ENCODE measurements at places on chromosomes 2 and 18. TPM values are rescaled to one million over a fixed set of nuclear protein-coding genes. Genes with fewer than 3 reads are reported as not detected.

The ZNF396 gene
- total RNA-seq, result 0.06 TPM

The TWIST2 gene
- total RNA-seq, result not detected

The CFC1 gene
- not detected for total RNA-seq

The LANCL1 gene
- total RNA-seq, result 38.2 TPM

The SCN7A gene
- 0.18 TPM for total RNA-seq

The TCF23 gene
- total RNA-seq, result not detected

The DPP10 gene
- not detected for total RNA-seq

The ANTXR1 gene
- total RNA-seq, result 67.4 TPM

The NOSTRIN gene
- 0.40 TPM for total RNA-seq

The LYG1 gene
- 1.3 TPM for total RNA-seq

The SPATA3 gene
- total RNA-seq, result not detected

The UGT1A4 gene
- total RNA-seq, result not detected

The UGT1A8 gene
- total RNA-seq, result not detected

The KLF11 gene
- total RNA-seq, result 0.10 TPM

The ZNF142 gene
- total RNA-seq, result 14.6 TPM

The CYRIA gene
- total RNA-seq, result 18.3 TPM

Data from SJCRH30 (cell line).